ENCODE measurements at places on chromosomes 13 and 19.

DNA sequence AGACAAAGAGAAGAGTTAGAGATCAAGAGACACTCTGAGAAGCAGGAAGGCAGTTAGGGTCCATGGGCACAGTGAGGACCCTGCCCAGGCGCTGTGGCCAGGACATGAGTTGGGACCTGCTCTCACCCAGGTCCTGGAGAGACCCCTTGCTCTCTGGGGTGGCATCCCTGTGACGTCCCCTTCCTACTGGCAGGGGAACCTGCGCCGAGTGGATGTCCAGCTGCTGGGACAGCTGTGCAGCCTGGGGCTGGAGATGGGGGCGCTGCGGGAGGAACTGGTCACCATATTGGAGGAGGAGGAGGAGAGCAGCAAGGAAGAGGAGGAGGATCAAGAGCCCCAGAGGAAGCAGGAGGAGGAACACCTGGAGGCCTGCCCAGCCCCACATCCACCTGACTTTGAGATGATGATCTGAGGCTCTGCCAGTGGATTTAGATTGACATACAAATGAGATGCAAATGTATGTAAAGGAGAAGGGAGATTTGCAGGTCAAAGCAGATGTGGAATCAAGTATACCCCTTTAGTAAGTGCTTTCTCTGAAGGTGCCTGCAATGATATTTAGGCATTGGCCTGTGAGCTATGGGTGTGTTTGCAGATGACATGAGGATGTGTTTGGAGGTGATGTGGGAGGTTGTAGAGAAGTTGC is 978 bp downstream of the ERICH4 start:
- DNase-seq, result no peak

DNA sequence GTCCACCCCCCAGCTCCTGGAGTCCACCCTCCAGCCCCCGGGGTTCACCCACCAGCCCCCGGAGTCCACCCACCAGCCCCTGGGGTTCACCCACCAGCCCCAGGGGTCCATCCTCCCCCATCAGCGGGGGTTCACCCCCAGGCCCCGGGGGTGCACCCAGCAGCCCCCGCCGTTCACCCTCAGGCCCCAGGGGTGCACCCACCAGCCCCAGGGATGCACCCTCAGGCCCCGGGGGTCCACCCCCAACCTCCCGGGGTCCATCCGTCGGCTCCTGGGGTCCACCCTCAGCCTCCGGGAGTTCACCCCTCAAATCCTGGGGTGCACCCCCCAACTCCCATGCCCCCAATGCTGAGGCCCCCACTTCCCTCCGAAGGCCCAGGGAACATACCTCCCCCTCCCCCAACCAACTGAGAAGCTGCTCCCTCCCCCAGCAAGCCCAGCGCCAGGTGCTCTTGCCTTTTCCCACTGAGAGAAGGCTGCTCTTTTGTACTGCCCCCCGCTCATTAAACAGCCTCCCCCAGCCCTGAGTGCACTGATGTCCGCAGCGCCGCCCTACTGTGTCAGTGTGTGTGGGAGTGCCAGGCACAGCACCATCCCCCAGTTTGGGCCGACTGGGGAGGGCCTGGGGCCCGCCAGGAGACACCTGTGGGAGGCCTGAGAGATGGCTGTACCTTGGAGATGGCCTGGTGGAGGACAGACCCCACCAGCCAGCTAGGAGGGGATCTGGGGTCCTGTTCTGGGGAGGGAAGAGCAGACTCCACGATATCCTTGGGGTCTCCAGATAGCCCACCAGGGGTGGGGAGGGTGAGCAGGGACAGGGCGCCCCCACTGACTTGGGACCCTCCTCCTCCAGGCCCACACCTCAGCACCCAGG is 750 bp upstream of the AMH start:
- DNase-seq, result no peak

DNA sequence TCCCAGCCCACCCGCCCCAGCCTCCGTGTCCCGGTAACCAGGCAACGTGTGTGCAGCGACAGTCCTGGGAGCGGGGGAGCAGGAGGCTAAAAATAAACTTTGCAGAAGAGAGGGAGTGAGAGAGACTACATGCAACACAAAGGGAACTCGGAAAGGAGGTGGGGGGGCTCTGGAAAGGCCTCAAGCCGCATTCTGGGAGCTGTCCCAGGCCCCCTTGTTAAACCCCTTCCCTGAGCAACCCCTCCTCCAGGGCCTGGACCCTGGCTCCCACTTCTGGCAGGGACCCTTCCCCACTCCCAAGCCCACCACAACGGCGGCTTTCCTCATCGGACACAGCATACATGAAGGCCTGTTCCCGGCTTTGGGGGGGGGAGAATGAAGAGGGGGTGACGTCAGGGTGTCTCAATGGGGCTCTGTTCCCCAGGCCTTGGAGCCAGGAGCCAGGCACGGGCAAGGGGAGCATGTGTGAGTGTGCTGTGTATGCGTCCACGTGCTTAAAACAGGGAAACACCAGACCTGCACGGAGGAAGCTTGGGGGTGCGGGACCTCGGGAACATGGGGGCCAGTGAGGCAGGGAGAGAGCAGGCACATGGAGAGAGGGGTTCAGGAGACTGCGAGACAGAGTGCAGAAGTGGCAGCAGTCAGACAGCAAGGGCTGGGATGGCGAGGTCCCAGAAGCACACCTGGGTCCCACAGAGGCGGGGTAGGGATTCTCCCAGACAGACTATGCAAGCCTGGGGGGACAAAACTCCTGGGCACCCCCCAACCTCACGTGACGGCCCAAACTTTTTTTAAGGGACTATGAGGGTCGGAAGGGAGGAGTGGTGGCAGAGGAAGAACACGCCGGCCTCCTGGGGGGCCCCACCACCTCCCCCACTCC is 2.3 kb downstream of the ERF start:
- DNase-seq, result peak; percentile 50

DNA sequence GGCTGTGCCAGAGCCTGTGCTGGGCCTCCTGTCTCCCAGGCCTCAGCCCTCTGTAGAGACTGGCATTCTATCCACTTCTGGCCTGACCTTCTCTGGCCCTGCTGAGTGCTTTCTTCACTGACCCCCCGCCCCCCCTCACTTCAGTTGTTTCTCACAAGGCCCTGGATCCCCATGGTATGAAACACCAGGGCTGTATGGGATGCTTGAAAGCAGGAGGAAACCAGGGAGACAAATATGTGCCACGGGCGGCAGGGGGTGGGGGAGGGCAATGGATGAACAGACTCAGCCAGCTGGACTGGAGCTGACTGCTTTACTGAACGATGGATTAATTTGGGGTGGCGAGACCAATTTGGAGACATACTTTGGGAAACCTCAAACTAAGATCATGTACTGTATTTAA is 14.0 kb downstream of the IRGC start:
- DNase-seq, result no peak

GRCh38 chr13:102236830-102237229 is 165.0 kb downstream of the FGF14 start:
- DNase-seq, result no peak

DNA sequence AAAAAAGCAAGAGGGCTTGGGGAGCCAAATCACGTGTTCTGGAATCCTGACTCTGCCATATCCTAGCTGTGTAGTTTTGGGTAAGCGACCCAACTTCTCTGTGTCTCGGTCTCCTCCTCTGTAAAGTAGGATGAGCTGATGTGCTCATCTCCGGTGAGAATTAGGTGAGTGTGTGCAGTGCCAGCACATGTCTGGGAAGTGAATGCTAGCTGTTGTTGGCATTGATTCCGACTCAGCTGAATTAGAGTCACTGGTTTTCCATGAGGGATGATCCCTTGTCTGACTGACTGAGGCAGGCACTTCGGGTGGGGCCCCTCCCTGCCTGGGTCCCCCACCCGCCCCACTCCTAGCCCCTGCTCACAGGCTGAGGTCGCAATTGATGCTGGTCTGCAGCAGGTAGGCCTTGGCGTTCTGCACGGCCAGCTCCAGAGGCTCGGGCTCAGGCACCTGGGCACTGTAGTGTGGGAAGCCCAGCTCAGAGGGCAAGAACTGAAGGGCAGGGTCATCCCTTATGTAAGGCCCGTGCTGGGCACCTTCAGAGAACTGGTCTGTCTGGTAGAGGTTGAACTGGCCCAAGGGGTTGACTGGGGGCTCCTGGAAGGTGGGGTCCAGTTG is 835 bp downstream of the RSPH6A start:
- no peak for DNase-seq

DNA sequence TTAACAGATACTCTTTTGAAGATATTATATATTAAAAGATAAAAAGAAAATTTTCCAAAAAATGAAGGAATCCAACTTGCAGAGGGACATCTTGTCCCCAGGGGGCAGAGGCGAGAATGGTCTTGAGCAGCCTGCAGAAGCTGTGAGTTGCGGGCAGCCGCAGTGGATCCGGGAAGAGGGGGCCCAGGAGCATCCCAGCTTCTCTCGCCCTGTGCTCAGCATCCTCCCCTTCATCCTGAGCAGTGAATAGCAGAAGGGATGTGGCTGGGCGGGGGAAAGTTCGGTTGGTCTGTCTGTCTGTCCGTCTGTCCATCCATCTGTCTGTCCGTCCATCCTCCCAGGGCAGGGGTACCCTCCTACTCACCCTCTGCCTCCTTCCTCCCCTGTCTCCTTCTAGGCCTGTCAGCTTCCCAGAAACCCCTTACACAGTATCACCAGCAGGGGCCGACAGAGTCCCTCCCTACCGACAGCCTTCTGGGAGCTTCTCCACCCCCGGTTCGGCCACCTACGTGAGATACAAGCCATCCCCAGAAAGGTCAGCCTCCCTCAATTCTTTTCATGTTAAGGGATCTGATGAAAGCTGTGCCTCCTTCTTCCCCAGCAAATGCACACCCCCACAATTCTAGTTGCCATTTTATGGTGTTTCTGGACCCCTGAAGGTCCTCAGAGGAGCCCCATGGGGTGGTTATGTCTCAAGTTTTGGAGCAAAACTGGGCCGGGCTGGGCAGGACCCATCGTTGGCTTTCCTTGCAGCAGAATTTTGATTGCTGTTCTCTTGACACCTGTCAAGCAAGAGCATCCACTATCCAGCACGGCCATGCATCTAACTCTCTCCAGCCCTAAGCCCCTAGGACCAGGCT is 81.6 kb downstream of the DPF1 start:
- peak; percentile 52 for DNase-seq

DNA sequence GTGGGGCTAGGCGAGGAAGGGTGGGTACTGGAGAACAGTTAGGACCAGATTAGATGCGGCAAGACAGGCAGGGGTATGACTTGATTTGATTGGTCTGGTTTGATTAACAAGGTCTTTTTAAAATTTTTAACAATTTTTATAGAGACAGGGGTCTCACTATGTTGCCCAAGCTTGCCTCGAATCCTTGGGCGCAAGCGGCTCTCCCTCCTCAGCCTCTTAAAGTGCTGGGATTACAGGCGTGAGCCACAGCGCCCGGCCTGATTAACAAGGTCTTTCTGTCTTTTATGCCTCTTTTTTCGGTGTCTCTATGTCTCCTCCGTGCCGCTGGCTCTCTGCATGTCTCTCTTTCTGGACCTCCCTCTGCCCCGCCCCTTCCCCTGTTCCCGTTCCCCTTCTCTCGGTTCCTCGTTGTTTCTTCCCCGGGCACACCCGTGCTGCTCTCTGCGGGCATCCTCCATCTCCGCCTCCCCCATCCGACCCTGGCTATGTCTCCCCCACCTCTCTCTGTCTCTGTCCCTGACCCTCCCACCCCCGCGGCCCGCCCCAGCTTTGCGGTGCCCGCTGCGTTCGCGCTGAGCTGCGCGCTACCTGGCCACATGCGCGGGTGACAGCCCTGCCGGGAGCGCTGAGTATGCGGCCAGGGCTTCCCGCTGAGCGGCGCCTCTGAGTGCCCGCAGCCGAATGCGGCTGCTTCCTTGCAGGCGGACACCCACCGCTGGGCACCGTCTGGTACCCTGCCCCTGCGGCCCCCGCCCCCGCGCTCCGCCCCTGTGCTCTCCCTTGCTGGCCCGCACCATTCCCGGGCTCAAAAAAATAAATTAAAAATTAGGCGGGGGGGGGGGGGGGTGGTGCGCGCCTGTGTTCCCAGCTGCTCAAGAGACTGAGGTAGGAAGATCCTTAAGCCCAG is 8.1 kb upstream of the SDHAF1 start:
- DNase-seq, result no peak

- DNase-seq, result no peak
These were observed 54.0 kb upstream of the TPM4 start for GRCh38 chr19:16022251-16022650.

DNA sequence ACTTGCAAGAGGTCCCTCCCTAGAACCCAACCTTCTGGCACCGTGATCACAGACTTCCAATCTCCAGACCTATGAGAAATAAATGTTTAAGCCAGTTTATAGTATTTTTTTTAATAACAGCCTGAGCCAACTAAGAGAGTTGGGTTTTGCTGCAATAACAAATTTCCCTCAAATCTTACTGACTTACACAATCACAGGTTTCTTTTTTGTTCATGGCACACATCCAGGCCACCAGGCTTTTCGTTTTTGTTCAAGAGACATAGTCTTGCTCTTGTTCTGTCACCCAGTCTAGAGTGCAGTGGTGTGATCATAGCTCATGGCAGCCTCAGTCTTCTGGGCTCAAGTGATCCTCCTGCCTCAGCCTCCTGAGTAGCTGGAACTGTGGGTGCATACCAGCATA is 2.0 kb upstream of the SELENOV start:
- no peak for DNase-seq

DNA sequence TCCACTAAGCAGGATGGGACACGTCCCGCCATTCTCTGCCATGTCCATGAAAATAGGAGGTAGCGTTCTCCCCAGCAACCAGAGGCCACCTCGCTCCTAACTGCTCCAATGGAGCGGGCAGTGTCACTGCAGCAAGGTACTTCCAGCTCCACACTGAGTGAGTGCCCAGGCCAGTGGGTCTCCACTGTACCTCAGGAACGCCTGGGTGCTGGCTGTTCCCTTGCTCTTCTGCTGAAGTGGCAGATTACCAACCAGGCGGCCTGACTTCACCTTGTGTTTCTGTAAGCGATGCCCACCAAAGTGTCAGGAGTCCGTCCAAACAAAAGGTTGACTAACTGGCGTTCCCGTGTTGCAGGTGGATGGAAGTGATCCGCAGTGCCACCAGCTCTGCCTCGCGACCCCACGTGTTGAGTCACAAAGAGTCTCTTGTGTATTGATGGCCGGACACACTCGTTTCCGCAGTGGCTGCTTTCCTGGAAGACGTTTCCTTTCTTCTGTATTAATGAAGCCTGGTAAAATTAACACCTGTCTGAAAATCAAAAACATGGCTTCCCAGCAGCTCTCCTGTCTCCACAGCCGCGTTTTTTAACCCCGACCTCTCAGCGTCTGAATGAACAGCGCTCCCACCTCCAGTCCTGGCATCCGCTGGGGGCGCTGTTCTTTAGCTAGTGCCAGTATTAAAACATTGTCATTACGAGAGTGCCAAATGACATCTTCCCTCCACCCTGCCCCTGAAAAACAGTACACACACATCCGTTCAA is 128.8 kb downstream of the STK24 start:
- DNase-seq, result peak; percentile 31

- DNase-seq, result no peak
These were observed 426 bp downstream of the KLC3 start for GRCh38 chr19:45340899-45341453.

- DNase-seq, result no peak
These were observed 118.3 kb upstream of the RNF113B start for GRCh38 chr13:98295371-98295770.

GRCh38 chr19:1210227-1210538 is 4.6 kb downstream of the STK11 start:
- no peak for DNase-seq

- DNase-seq, result no peak
These were observed 177.0 kb downstream of the ZNF536 start for GRCh38 chr19:30549151-30549550.

- DNase-seq, result peak; percentile 52
These were observed 22.6 kb downstream of the POLR1D start for GRCh38 chr13:27644302-27644701.

GRCh38 chr13:41013835-41014234 is 5.3 kb downstream of the ELF1 start:
- DNase-seq, result no peak
